Cortex of kidney (tissue), 1 donor: ENCODE measurements at places on chromosomes 7 and 10.

DNA sequence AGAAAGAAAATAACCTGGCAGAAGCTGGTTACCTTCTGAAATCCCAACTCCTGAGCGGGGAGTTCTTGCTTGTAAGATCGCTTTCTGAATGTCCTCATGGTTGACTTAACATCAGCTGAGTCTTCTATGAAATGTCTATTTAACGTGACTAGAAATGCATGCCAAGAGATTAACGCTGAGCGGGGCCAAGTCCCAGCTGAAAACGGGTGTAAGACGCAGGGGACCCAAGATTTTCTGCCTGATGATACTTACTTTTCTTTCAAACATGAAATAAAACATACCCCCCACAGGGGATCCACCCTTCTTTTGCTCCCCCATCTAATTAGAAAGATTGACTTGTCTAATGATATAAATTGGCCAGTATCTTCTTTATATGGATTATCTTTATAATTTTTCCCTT is 14.9 kb downstream of the OR9A2 start:
- no peak for DNase-seq

DNA sequence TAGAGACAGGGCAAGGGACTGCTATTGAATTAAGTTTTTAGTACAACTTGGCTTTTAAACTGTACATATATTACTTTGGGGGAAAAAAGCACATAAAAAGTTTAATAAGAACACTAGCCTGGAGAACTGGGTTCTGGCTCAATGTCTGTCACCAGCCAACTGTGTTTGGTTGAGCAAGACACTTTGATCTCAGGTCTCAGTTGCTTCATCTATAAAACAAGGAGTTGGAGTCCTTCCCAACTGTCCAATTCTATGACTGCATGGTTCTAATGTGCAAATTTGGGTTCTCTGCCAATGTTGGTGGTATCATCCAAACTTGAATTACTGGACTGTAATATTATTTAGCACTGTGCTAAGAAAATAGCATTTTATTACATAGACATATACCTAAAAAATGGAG is 50.3 kb downstream of the ATXN7L1 start:
- no peak for DNase-seq

- DNase-seq = no peak
These were observed 145.8 kb upstream of the IMMP2L start for GRCh38 chr7:111708072-111708471.

DNA sequence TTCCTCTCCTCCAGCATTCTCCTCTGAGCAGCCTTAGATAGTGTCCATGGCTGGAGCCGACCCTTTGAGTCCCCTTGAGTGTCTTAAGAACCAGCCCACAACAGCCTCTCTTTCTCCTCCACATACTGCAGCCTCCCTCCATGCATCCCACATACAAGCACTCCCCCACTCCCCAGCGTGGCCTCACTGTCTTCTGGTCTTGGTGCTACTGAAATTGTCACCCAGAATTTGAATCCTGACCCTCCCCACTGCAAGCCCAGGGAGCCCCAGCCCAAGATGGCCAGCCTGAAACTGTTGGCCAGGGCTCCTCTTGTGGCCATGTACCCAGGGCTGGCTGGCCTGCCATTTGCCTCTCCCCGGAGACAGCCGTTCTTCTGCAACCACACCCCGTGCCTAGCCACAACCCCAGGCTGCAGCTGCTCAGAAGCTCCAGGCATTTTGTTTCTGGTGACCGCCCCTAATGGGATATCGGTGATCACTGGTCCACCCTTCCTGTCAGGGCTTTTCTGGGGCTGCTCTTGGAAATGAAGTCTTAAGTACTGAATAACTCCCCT is 18.8 kb upstream of the SH2D4B start:
- no peak for DNase-seq

DNA sequence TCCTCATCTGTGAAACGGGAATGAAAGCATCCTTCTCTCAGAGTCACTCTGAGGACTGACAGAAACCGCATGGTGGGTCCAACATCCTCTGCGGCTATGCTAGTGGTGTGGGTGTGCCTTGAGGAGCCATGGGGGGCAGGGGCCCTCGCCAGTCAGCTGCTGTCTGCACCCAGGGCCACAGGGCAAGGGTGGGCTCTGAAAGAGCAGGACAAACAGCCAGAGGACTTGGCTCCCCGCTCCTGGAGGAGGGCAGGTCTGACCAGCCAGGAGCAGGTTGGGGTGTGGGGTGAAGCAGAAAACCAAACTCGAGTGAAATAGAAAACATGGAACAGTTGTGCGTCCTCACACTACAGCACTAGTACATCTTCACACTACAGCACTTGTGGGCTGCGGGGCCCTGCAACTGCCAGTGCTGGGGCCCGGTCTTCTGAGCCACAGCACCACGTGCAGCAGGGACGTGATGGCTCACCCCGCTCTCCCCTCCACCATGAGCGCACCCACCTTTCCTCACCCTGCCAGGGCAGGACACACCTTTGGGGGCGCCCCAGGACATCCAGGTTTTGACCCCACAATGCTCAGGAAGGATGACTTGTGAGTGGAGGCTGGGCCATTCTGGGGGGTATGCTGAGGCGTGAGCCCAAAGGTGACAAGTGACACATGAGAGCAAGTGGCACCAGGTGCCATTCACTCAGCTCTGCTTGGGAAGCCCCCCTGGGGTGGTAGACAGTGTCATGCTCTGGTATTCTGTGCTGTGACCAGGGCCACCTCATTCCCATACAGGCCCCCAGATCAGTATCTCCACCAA is 96.1 kb upstream of the RET start:
- DNase-seq = no peak

GRCh38 chr7:143405173-143406001 is 3.3 kb downstream of the EPHA1 start:
- DNase-seq = no peak

DNA sequence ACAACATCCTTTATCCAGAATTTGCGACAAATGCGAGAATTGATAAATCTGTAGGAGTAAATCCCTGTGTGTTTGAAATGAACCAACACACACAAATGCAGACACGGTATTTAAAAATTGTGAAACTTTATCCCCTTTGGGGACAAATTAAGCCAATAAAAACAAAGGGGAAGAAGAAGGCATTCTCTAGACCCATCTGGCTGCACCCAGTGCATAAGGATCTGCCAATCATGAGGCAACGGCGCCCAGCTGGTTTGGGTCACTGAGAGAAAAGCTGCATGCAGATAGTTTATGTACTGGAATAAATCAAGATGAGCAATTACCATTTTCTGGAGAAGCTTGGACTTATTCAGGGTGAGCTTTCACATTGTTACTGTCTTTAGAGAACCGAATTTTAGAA is 45.7 kb downstream of the VAX1 start:
- no peak for DNase-seq

GRCh38 chr7:8249121-8249520 is 12.8 kb downstream of the ICA1 start:
- no peak for DNase-seq

DNA sequence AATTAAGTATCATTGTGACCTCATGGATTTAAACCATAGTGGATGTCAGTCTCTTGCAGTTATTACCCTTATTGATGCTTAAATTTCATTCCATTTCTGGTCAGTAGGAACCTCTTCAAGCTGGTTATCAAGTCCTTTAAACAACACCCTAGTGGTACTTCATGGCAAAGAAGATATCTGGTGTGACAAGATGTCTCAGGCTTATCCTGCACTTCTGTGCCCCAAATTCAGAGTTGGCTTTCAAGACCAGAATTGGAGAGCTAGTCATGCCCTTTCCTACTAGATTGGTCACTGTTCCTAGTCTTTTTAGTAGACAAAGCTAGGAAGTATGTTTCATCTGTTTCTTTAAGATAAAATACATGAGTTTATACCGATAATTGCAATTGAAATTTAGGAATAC is 54.9 kb downstream of the KMT2E start:
- DNase-seq = no peak

DNA sequence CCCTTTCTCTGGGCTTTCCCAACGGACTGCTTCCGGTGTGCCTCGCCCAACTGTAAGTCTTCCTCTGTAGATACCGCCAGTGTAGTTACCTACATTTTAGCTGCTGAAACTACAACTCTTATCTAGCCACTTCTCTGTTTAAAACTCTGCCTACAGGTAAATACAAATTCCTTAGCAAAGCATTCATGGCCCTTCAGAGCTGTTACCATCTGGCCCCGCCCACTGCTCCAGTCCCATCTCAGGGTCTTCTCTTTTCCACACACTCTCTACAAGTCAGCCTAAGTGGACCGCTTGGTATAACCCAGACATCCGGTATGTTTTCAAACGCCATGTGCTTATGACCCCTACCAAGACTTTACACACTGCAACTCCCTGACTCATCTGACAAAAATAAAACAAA is 41.0 kb upstream of the LAMB4 start:
- no peak for DNase-seq

DNA sequence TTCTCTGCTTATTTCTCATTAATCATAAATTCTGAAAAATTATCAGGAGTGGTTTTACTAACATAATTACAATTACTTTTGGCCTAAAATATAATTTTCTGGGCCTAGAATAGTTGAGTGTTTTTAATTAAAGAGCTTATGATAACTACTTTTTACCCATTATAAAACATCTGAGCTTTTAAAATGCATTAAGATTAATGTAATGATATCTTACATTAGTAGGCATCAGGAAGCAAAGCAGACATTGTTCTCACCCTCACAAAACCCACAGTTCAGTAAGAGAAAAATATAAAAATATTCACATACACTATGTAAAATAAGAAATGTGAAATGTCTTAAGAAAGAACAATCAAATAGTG is 443.7 kb upstream of the SEMA3A start:
- no peak for DNase-seq

- DNase-seq = no peak
These were observed 71.5 kb downstream of the IDE start for GRCh38 chr10:92502296-92502808.

DNA sequence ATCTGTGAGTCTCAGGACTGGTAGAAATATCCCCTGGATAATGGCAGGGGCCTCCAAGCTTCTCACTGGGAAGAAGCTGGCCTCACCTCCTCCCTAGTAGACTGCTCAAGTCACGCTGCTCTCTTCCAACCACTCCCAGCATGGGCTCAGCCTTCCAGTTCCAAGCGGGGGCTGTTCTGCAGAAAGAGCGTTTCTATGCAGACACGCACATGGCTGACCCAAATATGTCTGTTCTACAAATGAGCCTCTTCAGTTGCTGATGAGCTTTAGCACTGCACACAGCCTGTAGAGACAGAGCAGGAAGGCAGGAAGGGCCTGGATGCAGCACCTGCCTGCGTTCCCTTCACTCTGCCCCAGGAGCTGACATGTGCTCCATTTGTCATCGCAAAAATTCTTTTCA is 523.9 kb upstream of the MGMT start:
- no peak for DNase-seq

DNA sequence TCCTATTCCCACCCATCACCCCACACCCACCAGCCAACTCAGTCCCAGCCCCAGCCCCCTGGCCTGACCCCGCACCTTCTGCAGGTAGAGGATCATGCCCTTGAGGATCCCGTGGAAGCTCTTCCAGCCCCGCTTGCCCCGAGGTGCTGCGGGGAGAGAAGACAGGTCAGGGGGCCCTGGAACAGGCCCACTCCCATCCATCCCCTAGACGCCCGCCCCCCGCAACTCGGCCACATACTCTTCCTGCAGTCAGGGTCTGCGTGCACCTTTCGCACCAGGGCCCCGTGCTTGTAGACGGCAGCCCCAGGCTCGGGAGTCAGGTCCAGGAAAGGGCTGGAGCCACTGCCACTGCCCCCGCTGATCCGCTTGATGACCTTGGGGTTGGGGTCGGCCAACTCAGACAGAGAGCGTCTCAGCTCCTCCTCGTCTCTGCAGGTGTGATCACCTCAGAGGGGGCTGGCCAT is 9.6 kb downstream of the NFKB2 start:
- no peak for DNase-seq

- no peak for DNase-seq
These were observed 378.4 kb upstream of the SEMA3D start for GRCh38 chr7:85565276-85565675.
